ENCODE measurements at places on chromosomes 7 and 10.
A peak's percentile ranks its signal among the peaks of the same experiment; 100 is the strongest.

GRCh38 chr10:127472976-127473375 is 76.1 kb upstream of the NPS start:
- no peak for DNase-seq

- no peak for DNase-seq
These were observed 50.4 kb upstream of the FHIP2A start for GRCh38 chr10:114771157-114771556.

DNA sequence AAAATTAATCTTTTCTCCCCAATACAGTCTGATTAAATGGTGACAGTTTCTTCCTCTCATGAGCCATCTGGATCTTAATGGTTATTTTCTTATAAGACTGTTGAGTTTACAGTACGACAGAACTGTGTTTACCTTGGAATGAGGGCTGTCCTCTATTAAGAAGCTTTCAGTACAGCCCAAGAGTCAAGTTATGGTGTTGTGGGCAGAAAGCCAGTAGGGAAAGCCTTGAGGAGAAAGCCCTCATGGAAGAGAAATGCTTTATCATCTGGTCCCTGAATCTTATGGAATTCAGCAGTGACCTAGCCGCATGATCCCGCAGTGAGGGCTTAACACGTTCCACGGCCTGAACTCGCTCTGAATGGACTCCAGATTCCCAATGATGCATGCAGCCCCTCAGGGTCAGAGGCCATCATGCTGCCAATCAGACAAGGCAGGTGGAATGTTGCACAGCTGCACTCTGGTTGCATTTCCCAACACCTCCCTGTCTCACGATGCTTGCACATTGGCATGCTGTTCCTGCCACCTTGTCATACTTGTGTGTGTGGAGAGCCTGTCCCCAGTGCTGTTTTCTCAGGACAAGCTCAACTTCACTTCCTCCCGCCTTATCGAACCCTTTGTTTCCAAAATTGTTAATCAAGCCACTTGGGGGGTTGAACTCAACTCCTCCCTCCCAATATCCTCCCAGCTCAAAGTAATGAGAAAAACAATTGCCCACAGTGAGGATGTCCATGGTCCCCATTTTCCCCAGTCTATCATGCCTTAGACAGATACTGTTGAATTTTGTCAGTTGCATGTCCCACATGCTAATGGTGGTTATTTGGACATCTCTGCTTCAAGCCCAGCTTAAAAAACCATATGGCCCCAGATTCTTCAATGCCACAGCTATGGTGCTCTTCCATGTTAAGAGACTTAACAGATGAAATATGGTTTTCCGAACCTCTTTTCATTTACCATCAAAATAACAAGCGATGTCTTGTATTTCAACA is 211.1 kb upstream of the TCF7L2 start:
- no peak for DNase-seq

DNA sequence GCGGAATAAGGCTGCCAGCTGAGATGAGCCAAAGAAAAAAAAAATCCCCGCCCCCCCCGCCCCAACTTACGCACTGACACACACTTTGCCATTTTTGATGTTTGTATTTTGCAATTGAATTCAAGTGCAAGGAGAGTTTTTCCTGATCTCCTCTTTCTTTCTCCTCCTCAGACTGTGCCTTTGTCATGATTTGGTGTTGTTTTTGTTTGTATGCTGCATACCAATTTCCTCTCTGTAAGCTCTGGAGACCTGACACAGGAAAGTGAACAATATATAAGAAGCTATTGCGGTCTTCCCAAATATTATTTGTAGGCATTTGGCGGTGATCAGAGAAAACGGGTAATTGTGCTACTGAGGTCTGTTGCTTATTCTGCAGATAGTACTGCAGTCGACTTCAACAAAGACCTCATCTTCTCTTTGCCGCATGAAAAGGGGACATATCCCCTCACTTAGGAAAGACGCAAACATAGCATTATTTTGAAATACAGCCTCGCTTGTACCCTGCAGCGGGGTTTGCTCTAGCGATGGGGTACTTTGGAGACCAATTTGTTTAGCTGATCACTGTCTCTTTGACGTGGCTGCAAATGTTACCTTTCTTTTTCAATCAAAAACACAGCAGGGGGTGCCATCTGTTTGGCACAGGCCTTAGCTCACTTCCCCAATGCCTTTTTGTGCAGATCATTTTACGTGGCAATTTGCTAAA is 206.6 kb downstream of the SKAP2 start:
- DNase-seq = peak; percentile 92

DNA sequence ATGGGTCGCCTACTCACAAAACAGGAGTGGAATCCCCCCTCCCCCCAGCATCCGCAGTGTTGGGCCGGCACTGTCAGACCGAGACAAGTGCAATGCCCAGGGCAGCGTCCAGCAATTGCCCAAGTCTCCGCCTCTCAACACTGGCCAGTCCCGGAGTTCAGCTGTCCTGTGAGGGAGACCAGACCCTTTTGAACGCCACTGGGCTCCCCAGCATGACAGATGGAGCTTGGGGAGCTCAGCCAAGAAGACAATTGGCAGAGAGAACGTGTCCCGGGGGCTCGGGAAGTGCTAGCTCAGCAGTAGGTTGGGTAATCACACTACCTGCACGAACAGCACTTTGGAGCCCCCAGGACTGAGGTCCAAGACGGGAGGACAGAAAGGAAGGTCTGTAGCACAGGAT is 4.7 kb downstream of the COPS6 start:
- DNase-seq = no peak

GRCh38 chr7:91771394-91771793 is 109.1 kb downstream of the MTERF1 start:
- no peak for DNase-seq

- DNase-seq = no peak
These were observed 115.5 kb upstream of the ZMIZ1 start for GRCh38 chr10:78953113-78953798.

DNA sequence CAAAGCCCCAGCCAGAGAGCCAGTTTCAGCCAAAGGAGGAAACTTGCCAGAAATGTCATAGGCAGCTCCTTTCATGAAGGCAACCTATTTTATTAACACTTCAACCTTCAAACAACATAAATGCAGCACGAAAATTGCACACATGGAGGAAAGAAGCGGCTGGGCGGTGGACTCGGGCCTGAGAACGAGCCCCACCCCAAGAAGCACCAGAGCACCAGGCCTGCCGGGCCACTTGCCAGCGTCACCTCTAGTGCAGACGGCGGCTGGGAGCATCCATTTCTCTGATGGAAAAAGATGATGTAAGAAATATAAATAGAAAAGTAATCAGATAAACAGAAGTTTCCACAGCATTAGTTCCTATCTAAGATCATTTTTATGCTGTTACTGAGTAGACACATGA is 100.0 kb downstream of the TCERG1L start:
- no peak for DNase-seq

GRCh38 chr10:3622845-3623621 is 162.0 kb downstream of the KLF6 start:
- no peak for DNase-seq
